Activated CD4-positive, alpha-beta T cell treated with anti-CD3 and anti-CD28 coated beads, Interleukin-2, Interleukin-6, amounts not matched to agents 100 ng/mL and 50 ng/mL, durations not matched to agents 16 hours and 8 hours (primary cell): ENCODE measurements at places on chromosomes 3 and 15.
A peak's percentile ranks its signal among the peaks of the same experiment; 100 is the strongest.

DNA sequence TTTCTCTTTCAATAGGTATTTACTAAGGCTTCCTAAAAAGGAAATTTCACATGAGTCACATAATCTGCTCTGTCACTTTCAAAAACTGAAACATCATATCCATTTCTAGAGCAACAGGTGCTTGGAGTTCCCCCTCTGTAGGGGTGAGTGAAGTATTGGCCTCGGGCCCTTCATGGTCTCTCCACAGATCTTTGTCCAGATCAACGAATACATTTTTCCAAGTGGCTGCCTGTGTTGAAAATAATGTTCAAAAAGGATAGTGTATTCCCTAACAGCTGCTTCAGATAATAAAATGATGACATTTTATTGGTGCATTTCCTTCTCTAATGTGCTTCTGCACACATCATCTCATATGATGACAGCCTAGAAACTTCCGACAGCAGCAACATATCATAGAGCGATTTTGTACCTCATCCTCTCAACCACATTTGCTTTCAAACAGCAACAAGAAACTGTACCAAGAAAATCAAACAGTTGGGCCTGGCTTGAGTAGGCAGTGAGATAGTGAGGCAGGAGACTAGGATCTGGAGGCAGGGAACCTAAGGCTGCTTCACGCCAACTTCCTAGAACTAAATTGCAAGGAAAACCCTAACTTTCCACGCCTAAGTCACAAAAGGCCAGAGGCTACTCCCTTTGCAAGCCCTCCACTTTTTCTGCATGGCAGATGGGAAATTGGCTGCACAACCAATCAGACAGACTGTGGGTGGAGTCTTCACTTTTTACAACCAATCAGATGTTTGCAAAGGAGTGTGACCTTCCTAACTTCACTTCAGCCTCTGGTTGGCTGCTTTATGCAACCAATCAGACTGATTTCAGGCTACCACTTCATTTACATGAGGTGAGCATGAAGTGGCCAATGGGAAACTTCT is 340.2 kb downstream of the LRRC3B start:
- DNase-seq: no peak

DNA sequence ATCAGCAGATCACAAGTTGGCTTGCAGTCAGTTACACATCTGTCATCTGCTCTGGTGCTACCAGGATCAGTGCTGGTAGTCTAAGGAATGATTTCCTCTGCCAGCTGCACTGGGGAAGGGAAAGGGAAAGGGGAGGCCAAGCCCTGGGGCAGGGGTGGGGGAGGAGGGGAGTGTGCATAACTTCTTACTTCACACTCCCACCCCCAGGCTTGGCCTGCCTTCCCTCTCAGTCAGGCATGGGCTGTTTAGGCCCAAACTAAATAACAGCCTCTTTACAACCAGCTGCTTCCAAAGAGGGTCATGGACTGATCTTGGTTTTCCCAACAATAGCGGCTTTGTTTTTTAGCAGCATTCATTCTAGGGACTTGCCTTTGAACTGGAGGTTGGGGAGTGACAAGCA is 86.1 kb upstream of the PSMD6 start:
- DNase-seq: no peak

DNA sequence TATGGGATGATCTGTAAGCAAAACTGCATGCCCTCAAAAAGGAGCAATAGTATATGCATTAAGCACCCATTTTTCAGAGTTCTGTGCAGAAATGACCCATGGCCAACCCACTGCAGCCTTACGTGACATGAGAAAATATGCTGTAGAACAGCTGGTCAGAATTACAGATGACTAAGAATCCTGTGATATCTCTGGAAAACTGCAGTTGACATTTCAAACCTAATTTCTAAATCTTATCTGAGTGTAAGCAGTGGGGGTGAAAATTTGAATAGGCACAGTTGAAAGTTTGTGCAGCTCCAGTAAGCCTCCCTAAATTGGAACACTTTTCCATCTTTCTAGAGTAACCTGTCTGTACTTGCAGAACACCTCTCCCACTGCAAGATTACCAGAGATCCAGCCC is 28.7 kb upstream of the COL6A6 start:
- no peak for DNase-seq

DNA sequence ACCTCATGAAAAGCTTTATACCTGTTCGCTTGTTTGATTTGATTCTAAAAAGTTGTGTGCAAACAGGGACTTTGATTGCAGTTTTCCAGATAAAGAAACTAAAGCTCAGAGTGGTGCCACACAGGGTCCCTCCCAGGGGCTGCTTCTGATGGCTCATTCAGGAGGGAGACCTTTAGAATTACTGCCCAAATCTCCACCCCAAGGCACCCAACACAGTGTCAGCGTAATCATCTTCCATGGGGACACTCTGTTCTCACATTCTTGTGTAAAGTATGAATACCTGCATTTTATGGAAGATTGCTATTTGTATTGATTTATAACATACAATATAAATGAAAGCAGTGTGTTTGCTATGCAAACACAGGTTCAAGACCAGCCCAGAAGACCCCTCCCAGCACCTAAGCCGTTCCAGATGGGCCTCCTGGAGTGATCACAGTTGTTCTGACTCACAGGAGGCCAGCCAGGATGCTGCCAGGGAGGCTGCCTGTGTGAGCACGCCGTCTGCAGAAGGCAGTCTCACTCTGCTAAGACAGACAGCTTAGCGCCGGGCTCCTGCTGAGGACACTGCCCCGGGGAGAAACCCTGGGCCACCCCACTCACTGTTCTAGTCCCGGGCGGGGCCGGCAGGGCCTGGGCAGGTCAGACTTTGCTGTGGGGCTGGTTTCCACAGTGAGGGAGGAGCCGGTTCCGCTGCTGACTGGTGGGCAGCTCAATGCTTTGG is 185.6 kb downstream of the FAM43A start:
- no peak for DNase-seq

DNA sequence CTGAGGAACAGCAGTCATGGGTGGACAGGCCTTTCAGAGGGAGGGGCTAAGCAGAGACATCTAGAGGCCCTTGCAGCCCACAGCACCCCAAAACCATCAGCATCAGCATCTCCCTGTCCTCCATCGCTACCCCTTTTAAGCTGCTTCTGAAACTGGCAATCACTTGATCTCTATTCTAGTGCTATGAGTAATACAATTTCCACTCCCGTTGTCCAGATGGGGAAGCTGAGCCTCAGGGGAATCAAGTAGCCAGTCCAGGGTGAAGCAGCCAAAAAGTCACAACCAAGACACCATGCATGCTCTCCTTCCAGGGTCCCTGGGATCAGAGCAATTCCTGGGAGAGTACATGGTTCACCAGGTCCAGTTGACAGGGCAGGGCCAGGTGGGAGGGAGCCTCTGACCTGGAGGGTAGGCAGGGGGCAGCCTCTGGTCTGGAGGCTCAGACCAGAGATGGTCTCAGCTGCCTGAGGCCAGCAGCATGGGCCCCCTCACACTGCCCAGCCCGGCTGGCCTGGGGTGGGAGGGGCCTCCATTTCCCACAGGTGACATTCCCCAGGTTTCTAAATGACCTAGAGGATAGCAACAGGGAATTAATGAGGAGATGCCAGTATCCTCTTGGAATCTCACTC is 30.0 kb downstream of the KLHL25 start:
- DNase-seq: no peak

DNA sequence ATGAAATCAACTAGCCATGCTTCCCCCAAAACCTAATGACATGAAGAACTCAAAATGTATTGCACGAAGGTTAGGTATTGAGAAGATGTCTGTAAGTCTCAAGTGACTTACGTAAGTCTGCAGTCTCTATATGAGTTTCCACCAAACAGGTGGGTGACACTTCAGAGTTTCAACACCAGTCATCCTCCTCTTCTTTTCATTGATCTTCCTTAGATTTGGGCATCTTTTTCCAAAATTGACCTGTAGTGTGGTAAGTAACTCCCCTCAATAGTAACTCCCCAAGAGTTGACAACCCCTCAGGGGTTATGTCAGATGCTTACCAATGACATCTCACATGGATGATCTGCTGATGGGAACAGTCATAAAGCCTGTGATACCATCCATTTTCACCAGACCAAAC is 46.1 kb downstream of the GPR176 start:
- peak; percentile 43 for DNase-seq

GRCh38 chr3:185824051-185825005 is 514 bp downstream of the IGF2BP2 start:
- no peak for DNase-seq

DNA sequence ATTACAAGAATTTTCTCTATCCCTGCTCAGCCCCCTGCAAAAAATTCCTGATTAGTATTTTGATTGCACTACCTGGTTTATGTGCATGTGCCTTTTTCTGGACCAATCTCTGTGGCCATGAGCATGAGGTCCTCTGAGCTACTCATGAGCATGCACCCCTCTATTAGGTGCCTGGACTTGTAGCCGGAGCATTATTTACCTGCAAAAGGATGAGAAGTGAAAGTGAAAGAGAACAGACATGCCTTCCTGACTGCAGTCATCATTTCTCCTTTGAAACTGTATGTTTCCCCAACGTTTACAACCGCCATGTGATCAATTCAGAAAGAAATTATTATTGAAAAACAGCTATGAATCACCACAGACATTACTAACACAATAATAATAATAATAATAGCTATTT is 1008.8 kb downstream of the ROBO2 start:
- no peak for DNase-seq

DNA sequence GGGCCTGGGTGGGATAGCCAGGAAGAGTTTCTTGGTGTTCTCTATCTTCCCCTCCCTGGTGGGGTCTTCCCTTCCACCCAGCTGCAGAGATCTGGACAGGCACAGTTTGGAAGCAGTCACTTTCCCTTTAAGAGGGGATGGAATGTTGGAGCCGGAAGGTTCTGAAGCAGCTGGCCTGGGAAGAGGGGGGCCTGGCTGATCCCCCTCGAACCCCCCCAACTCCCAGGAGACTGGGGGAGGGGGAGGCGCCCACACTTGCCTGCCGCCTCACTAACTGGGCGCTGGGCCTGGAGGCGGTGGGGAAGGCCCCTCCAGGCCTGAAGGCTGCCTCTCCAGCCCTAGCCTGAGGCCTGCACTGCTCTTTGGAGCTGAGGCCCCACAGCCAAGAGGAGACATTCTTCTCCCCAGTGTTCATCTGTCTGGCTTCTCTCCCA is 1.4 kb downstream of the DVL3 start:
- DNase-seq: no peak

DNA sequence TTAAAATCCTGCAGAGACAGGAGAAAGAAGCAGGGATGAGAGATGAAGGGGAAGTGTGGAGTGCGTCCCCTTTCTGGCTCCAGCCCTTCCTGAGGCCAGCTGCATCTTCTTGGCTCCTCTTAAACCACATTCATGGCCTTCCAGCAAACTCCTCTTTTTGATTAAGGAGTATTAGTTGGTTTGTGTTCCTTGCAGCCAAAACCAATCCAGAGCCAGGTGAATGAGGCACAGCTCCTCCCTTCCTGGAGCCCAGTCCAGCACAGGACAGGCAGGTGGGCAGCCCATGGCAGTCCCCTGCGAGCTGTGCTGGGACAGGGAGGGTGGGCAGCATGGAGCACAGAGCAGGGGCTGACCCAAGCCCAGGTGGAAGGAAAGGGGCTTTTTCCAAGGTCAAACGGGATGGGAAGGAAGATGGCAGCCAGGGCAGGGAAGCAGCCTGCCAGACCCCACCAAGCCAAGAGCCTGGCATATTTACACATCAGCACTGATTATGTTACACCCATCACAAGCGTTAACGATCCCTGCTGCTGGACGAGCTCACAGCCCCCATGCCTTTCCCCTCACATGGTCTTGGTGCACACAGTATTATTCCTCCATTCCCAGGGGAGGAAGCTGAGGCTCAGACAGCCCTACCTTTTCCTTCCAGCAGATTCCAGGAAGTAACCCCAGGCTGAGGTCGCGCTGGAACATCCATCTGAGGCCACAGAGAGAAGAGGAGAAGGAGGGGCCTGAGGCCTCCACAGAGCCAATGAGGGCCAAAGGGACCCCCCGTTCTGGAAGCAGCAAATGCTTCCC is 175.6 kb downstream of the SMAD6 start:
- DNase-seq: no peak

GRCh38 chr3:112097378-112097777 is 11.2 kb downstream of the C3orf52 start:
- peak; percentile 41 for DNase-seq

DNA sequence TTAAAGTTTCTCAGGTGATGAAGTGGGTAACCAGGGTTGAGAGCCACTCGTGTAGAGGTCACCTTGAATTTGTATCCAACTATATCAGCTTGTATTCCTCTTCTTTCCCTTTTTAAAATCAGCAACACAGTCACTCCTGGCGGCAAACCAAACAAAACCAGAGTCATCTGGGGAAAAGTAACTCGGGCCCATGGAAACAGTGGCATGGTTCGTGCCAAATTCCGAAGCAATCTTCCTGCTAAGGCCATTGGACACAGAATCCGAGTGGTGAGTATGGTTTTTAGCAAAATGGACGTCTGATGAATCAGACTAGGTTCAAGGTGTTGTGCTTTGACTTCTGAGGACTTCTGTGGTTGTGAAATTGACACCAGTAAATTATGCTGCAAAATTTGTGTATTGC is 3.9 kb downstream of the RPL35A start:
- DNase-seq: no peak

DNA sequence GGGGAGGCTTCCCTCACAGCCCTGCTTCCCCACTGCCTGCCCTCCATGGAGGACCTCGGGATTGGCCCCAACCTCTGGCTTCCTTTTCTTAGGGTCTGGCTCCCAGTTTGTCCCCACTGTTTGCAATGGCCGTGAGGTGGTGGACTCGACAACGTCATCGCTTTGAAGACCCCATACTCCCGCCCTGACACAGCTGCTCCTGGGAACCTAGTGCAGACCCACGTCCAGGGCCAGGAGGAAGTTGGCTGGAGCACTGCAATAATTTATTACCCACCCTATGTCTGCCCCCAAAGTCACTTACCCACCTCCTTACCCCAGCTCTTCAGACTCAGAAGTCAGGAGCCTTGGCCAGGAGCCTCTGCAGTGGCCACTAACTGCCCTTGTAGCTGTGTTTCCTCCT is 11.1 kb downstream of the GRM2 start:
- no peak for DNase-seq

GRCh38 chr3:131973731-131974130 is 61.1 kb downstream of the CPNE4 start:
- no peak for DNase-seq

DNA sequence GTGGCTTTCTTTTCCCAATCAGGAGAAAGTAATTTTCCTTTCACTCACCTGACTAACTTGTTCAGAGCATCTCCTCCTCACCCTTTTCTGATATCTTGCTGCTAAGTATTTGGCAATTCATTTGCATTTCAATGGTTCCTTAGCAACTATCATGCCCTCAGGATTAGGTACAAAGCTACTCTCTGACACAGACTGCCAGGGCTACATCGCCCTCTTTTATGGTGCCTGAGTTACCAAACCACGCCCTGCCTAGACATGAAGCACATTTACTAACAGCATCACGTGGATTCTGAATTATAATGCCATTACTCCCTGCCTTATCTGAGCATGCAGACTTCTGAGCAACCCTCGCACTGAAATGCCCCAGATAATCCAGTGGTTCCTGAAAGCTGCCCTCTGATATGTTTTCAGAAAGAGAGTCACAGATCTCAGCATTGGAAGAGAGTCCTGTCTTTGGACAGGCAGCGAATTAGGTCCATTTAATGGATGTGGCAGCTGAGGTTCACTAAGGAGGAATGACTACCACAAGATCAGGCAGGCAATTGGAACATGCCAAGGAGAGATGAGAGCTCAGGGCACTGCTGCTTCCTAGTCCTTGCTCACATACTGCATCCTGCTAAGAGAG is 14.5 kb downstream of the EPHB1 start:
- no peak for DNase-seq

GRCh38 chr3:101861212-101861788 is 12.0 kb downstream of the NFKBIZ start:
- peak; percentile 17 for DNase-seq

- no peak for DNase-seq
Observed at GRCh38 chr15:43243020-43243645, 22.3 kb upstream of the EPB42 start.

- no peak for DNase-seq
Observed at GRCh38 chr15:99321468-99321867, 70.2 kb downstream of the LRRC28 start.
